ENCODE measurements at places on chromosomes 5 and 9.

DNA sequence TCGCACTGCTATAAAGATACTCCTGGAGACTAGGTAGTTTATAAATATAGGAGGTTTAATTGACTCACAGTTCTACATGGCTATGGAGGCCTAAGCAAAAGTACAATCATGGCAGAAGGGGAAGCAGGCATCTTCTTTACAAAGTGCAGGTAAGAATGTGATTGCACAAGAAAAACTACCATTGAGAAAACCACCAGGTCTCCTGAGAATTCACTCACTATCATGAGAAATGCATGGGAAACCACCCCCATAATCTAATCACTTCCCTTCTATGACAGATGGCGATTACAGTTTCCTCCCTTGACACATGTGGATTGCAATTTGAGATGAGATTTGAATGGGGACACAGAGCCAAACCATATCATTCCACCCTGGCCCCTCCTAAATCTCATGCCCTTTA is 121.2 kb upstream of the ST8SIA4 start:
- DNase-seq = no peak

DNA sequence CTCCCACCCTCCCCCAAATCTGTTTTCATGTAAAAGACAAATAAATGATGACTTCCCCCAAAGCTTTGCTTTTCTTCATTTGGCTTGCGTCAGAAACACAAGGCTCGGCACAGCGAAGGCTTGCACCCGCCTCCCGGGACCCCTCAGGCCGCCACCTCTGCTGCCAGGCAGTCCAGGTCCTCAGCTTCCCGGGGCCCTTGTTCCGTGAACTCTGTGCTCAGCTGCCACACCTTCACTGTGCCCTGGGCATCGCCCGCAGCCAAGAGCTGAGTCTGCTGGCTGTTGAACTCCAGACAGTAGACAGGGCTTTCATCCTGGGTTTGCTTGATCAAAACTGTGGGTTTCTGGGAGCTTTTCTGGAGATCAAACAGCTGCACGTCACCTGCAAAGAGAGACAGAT is 23.0 kb downstream of the DYNC2I2 start:
- DNase-seq = no peak

DNA sequence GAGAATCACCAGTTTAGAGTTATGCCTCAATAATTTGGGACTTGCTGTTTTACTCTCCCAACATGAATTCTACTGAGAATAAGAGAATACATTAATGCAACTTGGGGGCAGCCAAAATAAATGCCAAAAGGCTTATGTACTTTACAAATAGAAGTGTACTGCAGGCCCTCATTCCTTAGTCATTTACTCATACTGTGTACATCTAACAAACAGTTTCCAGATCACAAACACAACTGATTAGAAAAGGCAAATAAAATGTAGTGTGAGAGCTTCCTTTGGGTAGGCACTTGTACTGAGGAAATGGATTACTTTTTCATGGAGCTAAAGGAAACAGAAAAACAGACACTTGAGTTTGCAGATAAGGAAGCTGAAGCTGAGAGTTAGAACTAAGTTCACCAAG is 12.6 kb downstream of the ANKDD1B start:
- no peak for DNase-seq

GRCh38 chr9:19938990-19939733 is 150.3 kb upstream of the SLC24A2 start:
- DNase-seq = no peak

DNA sequence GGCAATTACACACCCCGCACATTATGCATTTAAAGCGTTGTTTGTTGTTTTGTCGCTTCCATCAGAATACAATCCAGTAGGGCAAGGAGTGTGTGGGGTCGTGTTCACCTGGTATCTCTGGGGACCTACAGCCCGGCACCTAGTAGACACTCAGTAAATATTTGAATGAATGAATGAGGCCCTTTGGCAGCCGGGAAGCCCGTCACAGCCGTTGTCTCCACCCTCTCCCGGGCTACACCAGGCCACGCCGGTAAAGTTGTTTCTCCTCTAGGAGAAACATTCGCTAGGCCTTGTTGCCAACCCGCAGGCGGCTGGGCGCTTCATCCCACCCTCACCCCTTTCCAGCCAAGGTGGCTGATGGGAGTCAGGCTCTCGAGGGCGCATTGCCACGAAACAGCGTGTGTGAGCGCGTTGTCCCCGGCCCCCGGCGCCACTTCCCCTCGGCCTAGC is 876 bp upstream of the JAK2 start:
- no peak for DNase-seq

- peak; percentile 74 for DNase-seq
These were observed 192.5 kb downstream of the CD180 start for GRCh38 chr5:67003935-67004729.
